ENCODE measurements at places on chromosomes 3 and 15.

GRCh38 chr3:110821586-110821985 lies 250.0 kb upstream of the NECTIN3 start:
- no peak for ATAC-seq

GRCh38 chr3:57505901-57506300 lies 38.2 kb downstream of the DNAH12 start:
- ATAC-seq: no peak

DNA sequence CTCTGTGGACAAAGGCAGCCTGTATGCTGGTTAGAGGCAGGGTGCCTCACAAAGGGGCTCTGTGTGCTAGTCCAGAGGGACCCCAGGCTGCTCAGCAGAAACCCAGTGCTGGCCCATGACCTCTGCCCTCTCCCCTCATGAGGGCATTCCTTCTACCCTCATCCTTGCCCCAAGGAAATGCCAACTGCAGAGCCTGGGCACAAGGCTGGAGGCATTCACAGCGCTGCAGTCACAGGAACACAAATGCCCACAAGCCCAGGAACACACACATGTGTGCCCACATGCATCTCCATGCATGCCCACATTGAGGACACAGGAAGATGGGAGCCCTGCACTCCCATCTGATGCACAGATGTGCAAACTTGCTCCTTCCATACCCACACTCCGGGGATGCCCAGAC lies 3.8 kb downstream of the INKA1 start:
- no peak for ATAC-seq

- no peak for ATAC-seq
These were observed 191.6 kb downstream of the GREM1 start for GRCh38 chr15:32909431-32909830.

- no peak for ATAC-seq
These were observed 317.8 kb downstream of the LSAMP start for GRCh38 chr3:116127464-116127863.

GRCh38 chr15:90425726-90426346 lies 37.8 kb downstream of the IQGAP1 start:
- no peak for ATAC-seq

DNA sequence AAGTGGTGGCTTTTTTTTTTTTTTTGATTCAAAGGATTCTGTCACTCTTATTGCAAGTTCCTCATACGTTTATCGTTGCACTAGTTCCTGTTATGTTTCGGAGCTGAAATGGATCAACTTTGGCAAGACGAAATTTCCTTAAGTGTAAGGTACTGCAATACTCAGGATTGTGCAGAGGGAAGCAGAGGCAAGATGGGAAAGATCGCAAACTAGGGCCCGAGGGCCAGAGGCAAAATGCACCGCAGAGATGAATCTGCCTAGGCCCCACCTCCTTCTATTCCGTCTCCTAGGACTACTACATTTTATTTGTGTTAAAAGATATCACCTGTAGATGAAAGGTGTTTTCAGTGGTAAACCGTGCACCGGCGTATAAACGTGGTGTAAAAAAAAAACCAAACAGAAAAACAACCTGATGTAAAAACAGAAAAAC lies 331 bp downstream of the RNU6-1 start:
- ATAC-seq: no peak

- ATAC-seq: no peak
These were observed 14.5 kb upstream of the GLCE start for GRCh38 chr15:69145694-69146492.

GRCh38 chr3:124032311-124032880 lies 40.5 kb upstream of the ROPN1 start:
- peak; percentile 2 for ATAC-seq

DNA sequence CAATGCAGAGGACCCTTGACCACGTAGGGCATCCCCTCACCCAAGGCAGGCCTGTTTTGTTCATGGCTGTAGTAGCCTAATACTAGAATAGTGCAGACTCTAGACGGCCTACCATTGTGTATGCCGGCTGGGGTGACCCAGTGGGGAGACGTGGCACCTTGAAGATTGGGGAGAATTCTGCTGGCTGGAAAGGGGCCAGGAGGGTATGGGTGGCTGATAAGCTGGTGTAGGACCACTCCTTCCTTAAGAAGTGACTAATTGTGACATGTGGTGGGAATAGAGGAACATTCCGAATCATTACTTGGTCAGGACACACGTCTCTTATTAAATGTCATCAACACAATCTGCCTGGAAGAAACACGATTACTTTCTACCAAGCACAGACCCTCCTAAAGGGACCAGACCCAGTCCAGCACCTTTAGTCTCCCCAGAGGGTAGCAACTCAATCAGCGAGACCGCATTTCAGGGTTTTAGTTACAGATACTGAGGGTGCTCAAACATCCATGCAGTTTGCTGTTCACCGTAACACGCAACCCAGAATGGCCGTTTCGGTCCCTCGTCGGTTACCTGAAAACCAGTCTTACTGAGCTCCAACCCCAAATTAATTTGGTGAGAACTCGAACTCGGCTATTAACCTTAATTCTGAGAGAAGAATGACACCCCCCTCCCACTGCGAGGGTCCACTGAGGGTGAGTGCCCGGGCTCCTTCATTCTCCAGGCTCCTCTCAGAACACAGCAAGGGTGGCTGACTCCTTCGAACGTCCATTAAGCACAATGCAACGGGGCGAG lies 1.6 kb upstream of the KLF13 start:
- no peak for ATAC-seq

DNA sequence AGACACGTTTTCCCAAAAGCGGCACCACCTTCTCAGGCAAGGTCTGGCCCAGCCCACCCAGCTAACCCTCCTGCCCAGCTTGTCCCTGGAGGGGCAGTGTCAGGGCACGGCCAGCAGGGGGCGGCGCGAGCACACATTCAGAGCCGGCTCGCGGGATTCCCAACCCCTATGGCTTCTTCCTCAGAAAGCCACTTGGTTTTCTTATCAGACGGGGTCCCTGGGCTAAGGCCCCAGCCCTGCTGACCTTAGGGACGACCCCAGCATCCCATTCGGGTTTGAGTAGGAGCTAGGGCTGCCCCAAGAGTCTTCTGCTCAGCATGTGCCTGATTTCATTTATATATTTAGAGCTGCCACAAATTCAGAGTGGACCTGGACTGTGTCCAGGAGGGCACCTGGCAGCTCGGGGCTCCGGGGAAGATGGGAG lies 14.5 kb downstream of the RLBP1 start:
- peak; percentile 87 for ATAC-seq

DNA sequence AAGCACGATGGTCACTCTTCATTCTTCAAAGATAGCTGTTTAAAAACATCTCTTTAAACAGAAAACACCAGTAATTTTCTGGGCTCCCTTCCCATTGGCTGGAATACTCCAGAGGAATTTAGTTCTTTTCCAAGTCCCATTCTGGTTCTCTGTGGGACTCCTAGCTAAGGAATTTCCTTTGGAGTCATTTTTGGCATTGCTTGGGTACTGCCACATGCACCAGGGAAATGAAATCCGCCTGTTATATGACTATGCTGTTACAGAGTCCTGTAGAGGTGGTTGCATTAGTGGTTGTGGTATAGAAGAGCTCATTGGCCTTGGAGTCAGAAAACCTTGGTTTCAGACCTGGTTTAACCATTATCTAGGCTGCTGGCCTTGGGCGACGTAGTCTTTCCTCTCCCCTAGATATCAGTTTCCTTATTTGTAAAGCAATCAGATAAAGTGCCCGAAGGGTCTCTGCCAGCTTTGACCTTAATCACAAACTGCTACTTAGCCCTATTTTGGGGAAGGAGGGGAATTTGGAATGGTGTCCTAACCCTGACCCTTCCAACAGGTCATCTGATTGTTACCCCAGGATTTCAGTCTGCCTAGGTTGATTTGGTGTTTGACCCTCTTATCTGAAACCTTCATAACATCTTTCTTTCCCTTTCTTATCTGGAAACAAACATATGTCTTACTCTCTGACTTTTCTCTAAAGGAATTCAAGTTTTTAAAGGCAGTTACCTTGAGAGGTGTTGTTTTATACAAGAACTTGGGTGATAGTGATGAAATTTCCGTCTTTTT lies 13.4 kb downstream of the RTP1 start:
- ATAC-seq: peak; percentile 75

DNA sequence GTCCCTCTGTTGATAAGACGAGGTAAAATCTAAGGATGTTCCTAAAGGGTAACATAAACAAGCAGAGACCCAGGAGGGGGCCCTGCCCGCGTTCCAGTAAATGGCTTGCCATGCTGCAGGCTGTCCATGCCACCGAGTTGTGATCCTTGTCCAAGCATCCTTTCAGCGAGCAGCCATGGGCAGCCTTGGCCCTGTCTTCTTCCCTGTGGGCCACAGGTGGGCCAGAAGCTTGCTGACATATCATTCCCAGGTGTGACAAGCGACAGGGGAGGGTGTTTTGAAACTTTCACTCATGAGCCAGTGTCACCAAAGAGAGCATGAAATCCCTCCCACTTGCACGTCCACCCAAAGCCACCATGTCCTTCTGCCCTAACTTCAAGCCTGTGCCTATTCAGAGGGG lies 53.7 kb downstream of the PCSK6 start:
- ATAC-seq: no peak

DNA sequence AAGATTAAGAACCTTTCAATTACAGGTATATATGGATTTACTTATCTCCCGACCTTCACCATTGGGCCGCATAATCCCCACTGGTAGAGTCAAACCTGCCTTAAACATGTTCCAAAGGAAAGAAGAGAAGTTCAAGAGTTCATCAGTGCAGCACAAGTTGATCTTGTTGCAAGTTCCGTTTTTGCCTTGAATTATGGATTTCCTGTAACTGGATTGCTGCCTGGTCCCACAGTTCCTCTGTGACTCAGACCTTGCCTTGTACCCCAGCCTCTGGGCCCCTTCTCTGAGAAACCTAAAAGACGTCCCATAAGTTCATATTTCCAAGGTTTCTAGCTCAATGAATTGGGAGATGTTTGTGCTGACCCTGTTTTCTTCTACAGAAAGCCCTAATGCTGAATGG lies 112.5 kb upstream of the THBS1 start:
- no peak for ATAC-seq

DNA sequence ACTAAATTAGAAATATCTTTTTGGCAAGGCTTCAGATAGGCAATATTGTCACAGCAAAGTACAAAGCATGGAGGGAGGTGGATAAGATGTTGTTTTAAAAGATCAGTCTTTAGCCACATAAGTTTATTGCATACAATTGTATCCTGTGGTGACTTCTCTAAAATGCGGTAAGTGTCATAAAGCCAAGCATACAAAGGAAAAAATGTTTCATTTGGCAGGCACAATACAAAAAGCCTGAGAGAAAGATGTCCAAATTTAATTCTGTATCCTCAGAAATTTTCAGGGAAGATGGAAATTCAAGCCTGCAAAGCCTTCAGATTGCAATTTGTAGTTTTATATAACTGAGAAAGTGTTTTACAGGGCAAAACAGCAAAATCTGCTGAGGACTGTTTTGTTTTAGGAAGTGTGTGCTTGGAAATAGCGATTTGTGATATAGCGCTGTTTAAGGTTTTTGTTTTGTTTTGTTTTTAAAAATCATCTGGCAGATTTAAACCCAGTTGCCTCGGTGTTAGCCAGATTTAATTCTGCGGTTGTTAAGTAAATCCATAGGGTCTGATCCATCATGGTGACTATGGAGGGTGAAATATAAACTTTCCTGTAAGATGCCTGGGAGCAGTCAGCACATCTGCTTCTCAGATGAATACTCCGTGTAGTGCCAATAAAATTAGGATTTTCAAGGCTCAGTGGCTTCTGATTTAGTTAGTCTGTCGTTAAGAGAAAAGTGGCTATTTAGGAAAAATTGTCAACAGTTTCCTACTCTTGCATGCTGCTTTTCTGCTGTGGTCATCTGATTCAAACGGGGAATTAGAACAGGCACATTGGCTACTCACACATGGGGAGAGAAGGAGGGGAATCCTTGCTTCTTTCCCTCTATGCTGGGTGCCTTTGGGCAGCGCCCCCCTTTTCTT lies 8.0 kb downstream of the KAT2B start:
- ATAC-seq: no peak

DNA sequence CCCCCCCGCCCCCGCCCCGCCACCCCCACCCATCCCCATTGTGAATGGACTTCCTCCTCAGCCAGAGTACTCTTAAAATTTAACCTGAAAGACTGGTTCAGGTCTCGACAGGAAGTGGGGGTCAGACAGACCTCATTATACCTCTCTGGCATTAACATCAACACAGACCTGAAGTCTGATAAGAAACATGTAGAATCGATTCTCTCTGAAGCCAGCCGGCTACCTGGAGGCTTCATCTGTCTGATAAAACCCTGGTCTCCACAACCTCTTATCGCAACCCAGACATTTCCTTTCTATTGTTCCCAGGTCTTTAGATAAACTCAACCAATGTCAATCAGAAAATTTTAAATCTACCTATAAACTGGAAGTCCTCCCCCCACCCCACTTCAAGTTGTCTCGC lies 42.6 kb downstream of the SLCO2A1 start:
- ATAC-seq: no peak

- ATAC-seq: no peak
These were observed 374.7 kb downstream of the TUSC7 start for GRCh38 chr3:117084277-117084676.

DNA sequence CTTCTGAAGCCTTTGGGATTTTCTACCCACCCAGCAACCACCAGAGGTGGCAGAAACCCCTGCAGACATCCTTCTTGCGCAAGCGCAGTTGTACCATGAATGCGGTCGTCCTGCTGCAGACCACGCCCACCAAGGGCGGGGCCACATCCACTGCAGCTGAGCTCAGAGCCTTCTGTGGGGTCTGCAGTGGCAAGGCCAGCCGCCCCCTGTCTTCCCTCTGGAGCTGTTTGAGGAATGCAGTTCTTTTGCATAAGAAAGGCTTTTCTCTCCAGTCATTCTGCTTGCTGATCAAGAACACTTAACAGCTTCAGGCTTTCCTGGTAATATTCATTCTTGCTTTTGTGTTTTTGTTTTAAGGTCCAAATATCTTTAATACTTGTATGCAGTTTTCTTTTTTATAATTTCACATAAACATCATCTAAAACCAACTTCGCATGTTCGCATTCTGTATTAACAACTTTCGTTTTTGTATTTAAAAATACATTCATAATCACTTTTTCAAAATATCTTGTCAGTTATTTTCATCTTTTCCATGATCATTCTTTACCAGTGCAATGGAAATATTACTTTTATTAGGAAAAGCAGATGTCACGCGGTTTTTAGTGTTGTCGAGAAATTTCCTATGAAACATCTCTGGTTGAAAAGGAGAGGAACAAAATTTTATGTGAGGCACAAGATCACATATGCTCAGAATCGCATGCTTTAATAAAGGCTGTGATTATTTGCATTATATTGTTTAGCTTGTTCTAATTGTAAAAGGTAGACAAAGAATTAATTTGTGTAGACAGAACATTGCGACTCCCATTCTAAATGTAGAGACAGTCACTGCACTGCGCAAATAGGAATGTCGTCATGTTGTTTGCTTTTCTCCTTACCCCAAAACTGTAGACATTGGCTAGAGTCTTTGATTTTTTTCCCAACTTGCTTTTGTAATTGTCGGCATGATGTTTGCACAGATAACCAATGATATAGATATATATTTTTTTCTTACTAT lies 98.1 kb upstream of the SNRPN start:
- ATAC-seq: no peak
